ENCODE measurements at places on chromosomes 5 and 9.

GRCh38 chr5:153903321-153903720 lies 135.4 kb downstream of the FAM114A2 start:
- no peak for DNase-seq

GRCh38 chr9:15513335-15513734 lies 2.6 kb upstream of the PSIP1 start:
- DNase-seq: no peak

- DNase-seq: no peak
Observed at GRCh38 chr5:122880749-122881148, 35.3 kb downstream of the SNX24 start.

GRCh38 chr5:115389799-115390382 lies 93.4 kb upstream of the CCDC112 start:
- DNase-seq: no peak

DNA sequence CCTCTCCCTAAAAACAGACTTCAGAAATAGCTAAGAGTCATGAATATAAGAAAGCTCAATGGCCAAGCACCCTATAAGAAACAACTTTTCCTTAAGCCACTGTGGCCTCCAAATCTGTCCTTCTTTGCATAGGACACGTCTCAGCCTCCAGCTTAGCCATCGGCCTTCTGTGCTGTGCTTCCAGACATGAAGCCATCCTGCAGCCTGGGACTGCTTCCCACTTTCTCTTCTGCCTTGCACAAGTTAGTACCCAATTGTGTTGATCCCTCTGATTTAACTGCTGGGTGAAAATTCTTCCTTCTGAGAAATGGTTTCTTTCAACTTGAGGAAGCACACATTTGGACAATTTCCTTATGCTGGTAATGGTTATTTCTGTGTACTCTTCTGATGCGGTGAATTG lies 334.7 kb downstream of the MARCHF11 start:
- no peak for DNase-seq

- DNase-seq: no peak
Observed at GRCh38 chr9:137793196-137793841, 84.3 kb upstream of the CACNA1B start.

GRCh38 chr9:87803166-87803565 lies 77.2 kb downstream of the CTSL start:
- no peak for DNase-seq

GRCh38 chr5:154445422-154446194 lies at the start of gene SAP30L:
Gene SAP30L, plus strand, starts transcription at chr5:154445997. Its CDS starts 608 bp downstream, at chr5:154446605.
- DNase-seq: peak; percentile 92

GRCh38 chr9:109922617-109923470 lies 142.8 kb downstream of the PALM2AKAP2 start:
- DNase-seq: no peak

DNA sequence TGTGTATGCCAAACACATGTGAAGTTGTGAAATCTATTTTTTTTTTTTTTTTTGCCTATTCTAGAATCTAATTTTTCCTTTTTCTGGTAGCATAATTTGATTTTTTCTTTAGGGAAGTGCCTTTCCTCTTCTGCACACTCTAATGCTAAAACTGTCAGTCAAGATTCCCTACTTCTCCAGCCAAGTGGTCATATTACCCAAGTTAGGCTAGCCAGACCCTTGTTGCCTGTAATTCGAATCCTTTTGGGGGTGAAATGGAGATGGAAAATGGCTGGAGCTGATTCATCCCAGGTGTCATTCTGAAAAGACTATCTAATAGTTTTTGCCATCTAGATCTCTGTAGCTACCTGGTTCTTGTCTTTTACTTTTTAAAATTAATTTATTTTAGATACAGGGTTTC lies 24.8 kb upstream of the UBAP1 start:
- no peak for DNase-seq

- no peak for DNase-seq
Observed at GRCh38 chr5:68444833-68445232, 229.3 kb downstream of the PIK3R1 start.

DNA sequence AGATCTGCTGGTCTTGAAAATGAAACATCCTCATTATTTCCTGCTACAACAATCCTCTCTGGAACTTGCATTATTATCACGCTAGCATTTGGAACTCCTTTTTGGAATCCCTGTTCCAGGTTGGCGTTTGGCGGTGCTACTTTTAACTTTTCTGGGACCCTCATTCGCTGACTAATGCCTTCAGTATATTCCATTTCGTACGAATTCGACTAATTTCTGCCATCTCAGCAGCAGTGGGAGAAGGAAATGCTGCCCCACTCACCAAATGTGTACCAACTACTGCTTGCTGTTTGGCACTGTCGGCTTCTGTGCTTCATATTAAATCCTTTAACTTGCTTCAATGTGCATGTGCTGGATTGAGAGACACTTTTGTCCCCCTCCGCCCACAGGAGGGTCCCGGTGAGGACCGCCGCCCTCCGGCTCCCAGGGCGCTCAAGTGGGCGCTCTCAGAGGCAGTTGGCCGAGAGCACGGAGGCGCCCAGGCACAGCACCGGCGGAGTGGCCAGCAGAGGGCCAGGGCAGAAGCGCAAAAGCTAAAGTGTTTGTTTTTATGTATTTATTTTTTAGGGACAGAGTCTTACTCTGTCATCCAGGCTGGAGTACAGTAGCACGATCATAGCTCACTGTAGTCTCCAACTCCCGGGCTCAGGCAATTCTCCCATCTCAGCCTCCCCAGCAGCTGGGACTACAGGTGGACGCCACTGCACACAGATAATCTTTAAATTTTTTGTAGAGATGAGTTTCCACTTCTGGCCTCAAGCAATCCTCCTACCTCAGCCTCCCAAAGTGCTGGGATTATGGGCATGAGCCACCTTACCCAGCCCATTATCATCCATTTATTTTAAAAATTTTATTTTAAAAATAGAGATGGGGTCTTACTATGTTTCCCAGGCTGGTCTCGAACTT lies 11.9 kb downstream of the PDE6A start:
- DNase-seq: no peak

- DNase-seq: no peak
Observed at GRCh38 chr9:107486674-107487520, 2.7 kb downstream of the KLF4 start.

GRCh38 chr9:87498046-87498810 lies 561 bp downstream of the DAPK1 start:
- DNase-seq: no peak

- DNase-seq: no peak
Observed at GRCh38 chr5:67693956-67694809, 497.6 kb upstream of the CD180 start.

GRCh38 chr5:133214153-133214820 lies 162.5 kb downstream of the HSPA4 start:
- no peak for DNase-seq

GRCh38 chr9:136985027-136985602 lies 2.3 kb downstream of the LCNL1 start:
- no peak for DNase-seq

GRCh38 chr9:113356686-113357292 lies 7.4 kb downstream of the BSPRY start:
- no peak for DNase-seq

DNA sequence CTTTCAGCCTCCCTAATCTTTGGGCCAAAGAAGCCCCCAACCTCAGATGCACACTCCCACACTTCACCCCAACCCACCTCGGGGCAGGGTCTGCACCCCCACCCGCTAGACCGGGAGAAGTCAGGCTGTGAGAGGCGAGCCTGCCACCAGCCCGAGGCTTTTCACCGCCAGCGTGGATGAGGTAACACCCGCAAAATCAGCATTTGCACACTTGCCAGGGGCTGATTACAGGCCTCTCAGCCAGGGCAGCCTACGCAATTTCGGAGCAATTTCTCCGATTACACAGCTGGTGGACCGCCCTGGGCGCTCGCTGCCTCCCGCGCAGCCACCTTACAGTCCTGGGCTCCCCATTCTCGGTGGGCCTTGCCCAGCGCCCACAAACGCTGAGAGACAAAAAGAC lies 68.5 kb downstream of the FOXD1 start:
- no peak for DNase-seq

DNA sequence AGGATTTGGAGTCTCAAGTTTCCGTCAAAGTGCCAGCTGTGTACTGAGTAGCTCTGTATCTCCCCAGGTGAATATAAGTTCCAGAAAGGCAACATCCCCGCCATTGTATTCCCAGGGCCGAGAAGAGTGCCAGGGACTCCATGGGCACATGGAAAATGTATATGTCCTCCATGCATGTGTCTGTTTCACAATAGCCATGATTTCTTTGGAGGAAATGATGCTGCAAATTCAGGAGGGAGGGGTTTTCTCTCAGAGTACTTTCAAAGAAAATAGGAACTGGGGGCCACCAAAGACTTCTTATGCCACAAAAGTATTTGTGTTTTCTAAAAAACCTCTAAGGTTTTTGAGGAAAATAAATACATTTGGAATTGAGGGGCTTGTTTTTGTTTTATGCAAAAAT lies 524.6 kb downstream of the BNC2 start:
- DNase-seq: no peak

DNA sequence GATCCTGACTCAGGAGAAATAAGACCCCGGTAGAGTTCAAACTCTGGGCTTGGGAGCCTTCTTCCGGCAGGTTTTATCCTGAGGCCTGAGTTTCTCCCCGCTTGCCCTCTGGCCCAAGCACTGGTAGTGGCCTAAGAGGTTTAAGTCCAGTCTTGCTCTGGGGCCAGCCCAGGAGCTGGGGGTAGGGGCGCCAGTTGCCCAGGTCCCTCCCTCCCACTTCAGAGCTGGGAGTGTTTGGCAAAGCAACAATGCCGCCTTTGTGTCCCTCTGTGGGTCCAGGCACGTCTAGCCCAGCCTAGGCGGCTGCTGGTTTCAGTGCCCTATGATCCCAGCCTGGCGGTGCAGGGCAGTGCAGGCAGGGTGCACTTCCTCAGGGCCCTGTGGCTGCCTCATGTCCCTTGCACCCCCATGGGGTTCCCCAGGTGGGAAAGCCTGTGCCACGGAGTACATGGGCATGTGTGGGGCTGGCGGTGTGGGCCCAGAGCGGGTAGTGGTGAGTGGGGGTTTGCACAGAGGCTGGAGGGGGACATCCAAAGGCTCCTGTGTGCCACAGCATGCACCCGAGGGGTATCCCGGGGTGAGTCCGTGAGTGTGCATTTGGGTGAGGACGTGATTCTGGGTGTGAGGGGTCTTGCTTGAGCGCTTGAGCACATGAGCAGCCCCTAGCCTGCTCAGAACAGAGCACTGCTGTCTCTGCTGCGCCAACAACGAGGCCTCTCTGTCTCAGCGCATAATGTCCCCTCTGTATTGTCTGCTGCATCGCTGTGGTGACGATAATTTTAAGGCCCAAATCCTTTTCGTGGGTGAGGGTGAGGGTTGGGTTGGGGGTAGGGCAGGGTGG lies 61.7 kb upstream of the PSD2 start:
- DNase-seq: no peak

DNA sequence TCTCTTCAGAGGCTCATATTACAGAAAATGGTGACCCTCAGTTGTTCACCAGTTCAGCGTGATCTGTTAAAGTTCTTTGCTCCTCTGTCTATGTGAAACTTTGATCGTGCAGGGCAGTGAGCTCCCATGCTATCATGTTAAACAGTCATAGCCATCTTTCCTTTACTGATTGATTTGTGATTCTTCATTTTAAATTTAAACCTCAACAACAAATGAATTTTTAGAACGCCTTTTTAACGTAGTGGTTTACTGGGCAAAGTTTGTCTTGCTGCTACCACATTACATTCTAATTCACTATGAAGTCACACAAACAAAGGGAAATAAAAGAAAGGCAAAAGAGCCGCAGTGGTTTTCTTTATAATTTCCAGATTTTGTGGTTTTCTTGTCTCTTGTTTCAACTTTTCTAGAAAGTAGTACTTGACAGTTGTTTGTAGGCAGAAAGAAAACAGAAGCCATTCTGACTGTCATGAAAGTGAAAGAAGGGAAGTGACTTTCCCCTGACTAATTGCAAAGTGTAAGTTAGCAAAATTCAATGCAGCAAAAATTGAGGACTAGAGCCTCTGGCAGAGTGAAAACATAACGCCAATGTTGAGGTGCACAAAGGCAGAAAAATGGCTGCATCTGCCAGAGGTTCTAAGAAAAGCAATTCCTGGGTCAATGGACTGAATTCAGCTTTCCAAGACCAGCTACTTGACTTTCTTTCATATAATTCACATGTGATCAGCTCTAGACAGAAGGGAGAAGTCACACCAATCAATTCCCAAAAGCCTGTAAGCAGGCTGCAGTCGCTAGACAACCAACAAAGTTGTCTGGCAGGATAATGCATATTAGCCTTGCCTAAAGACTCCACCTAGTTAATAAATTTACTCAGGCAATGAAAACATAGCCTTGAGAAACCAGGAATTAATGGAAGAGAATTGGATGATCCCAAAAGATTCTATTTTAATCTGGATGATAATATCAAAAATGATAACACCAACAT lies 7.1 kb upstream of the IFNA6 start:
- no peak for DNase-seq

GRCh38 chr5:19802686-19803085 lies 185.3 kb downstream of the CDH18 start:
- DNase-seq: no peak

DNA sequence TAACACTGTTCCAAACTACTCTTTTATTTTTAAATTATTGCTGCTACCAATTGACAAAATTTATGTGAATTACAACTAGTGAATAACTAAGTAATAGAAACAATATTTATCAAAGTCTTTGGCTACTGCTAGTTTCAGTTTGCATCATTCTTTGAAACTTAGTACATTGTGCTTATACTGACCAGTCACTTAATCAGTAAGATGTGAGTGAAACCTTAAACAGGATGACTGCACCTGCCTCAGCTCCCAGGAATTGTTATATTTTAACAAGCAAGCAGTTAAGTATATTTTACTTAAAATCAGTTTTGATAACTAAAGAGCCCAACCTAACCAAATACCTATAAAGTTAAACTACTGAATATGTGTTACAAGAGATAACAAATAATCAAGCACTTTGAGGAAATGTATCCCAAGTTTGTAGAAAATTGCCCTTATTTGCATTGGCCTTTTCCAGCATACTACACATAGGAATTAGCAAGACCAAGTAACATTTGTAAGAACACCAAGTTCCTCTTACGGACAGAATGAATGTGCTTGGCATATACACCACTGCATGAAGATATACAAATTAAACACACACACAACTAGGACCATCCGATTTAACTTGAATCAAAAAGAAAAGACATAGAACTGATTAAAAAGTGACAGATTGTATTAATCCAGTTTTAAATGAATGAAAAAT lies 545.5 kb upstream of the DAB2 start:
- no peak for DNase-seq

- no peak for DNase-seq
Observed at GRCh38 chr5:150159741-150160179, 4.1 kb upstream of the PDGFRB start.

- no peak for DNase-seq
Observed at GRCh38 chr5:64744914-64745313, 23.6 kb downstream of the SREK1IP1 start.

GRCh38 chr5:567664-568060 lies 43.4 kb upstream of the SLC9A3 start:
- no peak for DNase-seq

GRCh38 chr5:94174748-94175411 lies 433.5 kb upstream of the POU5F2 start:
- no peak for DNase-seq

- DNase-seq: no peak
Observed at GRCh38 chr9:89464300-89464901, 33.5 kb downstream of the SEMA4D start.

GRCh38 chr5:34688015-34688810 lies 32.1 kb downstream of the RAI14 start:
- DNase-seq: no peak

All from effector CD4-positive, alpha-beta T cell (primary cell).